Fibroblast of the conjunctiva (primary cell): ENCODE measurements at places on chromosomes 6 and 20.

DNA sequence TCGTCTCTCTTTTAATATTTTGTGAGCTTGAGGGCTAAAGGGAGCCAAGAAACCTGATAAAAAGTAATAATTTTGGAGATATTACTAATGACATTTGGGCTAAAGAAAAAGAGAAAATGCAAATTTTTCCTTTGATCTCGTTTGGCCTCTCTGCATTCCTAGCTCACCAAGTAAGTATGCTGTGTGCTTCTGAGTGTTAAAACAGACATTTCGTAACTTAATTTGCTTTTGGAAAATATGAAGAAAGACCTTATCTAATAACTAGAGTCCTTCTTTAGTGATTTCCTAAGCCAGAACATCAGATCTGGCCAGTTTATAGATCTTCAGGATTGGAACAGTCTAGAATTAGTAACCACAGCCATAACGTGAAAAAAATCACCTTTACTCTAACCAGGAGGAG is 872.9 kb upstream of the SLC35B3 start:
- no peak for DNase-seq

GRCh38 chr6:147508866-147509608 is 547 bp downstream of the SAMD5 start:
- DNase-seq = no peak

- DNase-seq = no peak
Measured at GRCh38 chr6:53293691-53294090, 55.1 kb downstream of the ELOVL5 start.

DNA sequence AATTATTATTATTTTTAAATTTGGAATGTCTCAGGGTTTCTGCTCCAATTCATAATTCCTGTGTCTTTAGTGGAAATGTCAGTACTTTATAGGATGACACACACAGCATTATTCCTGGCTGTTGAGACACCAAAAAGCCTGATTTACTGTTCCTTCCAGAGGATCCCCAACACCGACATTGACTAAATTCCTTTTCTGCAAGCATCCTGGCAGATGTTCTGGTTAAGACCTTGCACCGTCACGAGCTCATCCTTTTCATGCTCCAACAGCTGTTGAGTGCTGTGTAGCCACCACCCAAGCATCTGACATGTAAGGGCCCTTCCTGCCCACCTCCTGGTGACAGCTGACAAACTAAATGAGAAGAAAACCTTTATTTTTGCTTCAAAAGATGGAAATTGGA is 284.3 kb upstream of the SULF2 start:
- DNase-seq = no peak

- DNase-seq = no peak
Measured at GRCh38 chr6:84074988-84075781, 41.6 kb downstream of the MRAP2 start.

- no peak for DNase-seq
Measured at GRCh38 chr20:16569246-16570153, 3.7 kb downstream of the KIF16B start.

DNA sequence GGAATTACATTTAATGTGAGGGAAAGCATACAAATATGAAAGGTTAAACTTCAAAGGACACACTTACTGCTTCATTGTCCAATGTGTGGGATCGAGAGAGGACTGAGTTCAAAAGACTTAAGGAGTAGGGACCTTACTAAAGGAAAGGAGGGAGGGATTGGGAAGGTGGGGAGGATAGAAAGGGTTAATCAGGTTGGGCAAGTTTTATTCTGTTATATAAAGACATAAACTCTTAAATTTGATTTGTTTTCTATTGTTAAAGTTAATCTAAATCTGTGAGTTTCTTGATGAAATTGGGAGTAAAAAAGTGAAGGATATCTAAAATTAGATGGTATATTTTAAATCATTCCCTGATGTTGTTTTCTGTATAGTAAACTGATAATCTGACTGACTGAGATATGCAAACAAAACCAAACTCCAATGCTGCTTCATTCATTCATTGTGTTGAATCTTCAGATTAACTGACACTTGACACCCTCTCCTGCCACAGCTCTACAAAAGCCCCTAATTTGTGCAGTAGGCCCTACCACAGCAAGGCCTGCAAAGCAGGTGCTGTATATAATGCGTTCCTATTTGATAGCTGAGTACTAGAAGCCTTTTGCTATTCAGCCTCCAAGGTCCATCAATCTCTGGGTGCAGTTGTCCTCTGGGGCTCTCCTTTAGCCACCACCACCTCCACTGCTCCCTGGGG is 1.3 kb upstream of the UBE2J1 start:
- DNase-seq = no peak

- DNase-seq = no peak
Measured at GRCh38 chr20:57666106-57666833, 43.5 kb downstream of the PMEPA1 start.

GRCh38 chr6:72950114-72950860 is 275.0 kb downstream of the KHDC1L start:
- peak; percentile 73 for DNase-seq

DNA sequence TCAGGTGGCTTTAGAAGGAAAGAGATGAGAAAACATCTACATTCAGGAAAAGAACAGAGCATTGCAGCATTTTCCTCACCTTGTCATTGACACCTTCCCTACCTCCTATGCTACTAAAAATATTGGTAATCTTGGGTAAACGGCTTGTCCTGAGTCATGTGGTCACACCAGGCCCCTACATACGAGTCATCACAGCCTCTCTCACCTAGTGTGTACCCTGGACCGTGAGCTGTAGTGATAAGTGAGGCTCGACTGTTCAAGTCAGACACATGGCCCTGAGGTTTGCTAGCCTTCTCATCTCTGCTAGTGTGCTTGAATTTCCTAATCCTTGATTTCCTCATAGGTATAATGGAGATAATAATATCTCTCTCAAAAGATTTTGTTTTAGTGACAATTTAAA is 29.6 kb upstream of the TMEM244 start:
- no peak for DNase-seq

DNA sequence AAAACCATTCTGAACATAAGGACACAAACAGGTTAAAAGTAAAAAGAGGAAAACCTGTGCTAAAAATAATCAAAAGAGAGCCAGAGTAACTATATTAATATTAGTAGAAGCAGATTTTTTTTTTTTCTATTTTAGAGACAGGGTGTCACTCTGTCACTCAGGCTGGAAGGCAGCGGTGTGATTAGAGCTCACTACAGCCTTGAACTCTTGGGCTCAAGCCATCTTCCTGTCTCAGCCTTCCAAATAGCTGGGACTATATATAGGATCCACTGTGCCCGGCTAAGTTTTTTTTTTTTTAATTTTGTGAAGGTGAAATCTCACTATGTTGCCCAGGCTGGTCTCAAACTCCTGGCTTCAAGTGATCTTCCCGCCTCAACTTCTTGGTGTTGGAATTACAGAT is 33.4 kb upstream of the PLN start:
- DNase-seq = no peak

DNA sequence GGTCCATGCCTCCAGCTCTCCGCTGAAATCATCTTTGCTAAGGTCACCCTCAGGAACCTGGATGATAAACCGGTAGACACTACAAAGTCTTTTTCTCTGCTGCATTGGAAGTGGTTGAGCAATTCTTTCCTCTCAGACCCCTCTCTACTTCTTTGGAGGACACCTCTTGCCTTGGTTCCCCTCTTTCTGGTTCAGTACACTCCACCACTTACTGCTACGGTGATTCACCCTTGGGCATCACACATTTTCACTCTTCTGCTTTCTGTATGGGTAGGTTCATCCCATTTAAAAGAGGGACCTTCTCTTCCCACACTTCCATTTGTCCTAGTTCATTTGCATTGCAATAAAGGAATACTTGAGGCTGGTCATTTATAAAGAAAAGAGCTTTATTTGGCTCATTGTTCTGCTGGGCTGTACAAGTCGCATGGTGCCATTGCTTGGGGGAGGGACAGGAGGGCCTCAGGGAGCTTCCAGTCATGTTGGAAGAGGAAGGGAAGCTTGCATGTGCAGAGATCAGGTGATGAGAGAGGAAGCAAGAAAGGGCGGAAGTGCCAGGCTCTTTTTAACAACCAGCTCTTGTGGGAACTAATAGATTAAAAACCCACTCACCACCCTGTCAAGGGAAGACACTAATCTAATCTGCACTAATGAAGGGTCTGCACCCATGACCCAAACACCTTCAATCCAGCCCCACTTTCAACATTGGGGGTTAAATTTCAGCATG is 149.7 kb upstream of the TMEM170B start:
- no peak for DNase-seq

GRCh38 chr6:131001945-131002660 is 60.9 kb downstream of the EPB41L2 start:
- no peak for DNase-seq

DNA sequence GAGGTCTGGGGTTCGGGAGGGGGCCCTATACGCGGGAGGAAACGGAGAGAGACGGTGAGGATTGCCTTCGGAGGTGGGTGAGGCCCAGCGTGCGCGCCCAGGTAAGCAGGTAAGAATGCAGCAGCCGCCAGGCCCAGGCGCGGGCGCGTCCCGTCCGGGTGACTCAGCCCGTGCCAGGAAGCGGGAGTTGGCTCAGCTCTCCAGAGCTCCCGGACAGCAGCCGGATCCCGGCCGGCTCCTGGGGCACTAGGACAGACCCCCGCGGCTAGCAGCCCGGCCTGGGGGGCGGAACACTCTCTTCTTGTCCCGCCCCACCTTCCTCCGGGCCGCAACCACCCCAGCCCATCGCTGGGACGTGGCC is 1.5 kb upstream of the MDFI start:
- no peak for DNase-seq

DNA sequence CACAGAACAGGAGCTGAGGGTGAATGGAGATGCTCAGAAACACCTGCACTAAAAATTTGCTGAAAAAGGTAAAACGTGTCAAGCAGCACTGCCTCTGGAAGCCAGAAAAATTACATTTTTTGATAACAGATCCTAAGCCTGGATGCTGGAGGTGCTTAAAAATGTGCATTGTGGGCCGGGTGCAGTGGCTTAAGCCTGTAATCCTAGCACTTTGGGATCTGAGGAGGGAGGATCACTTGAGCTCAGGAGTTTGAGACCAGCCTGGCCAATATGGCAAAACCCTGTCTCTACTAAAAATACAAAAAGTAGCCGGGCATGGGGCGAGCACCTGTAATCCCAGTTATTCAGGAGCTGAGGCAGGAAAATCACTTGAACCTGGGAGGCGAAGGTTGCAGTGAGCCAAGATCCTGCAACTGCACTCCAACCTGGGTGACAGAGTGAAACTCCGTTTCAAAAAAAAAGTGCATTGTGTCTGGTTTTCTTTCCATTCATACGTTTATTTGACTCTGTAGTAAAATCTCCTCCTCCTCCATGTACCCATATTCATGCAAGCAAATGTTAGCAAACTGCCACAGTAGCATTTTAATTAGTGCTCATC is 587 bp upstream of the BTN3A1 start:
- no peak for DNase-seq

DNA sequence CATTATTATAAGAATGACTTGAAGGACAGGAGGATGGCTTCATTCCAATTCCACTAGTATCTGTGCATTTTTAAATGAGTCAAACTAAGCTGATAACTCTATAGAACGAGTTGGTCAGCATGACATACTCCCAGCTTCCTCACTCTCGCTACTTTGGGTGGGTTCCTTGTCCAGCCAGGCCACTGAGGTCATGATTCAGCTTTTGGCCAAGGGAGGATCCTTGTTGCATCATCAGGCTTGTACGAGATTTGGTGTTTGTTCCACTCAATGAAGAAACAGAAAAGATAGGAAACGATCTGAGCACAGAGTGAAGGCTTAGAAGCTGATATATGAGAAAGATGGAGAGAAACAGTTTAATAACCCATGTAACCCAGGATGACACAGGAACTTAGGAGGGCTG is 19.8 kb downstream of the NEDD9 start:
- peak; percentile 71 for DNase-seq

- no peak for DNase-seq
Measured at GRCh38 chr20:40675599-40676221, 13.3 kb downstream of the MAFB start.

DNA sequence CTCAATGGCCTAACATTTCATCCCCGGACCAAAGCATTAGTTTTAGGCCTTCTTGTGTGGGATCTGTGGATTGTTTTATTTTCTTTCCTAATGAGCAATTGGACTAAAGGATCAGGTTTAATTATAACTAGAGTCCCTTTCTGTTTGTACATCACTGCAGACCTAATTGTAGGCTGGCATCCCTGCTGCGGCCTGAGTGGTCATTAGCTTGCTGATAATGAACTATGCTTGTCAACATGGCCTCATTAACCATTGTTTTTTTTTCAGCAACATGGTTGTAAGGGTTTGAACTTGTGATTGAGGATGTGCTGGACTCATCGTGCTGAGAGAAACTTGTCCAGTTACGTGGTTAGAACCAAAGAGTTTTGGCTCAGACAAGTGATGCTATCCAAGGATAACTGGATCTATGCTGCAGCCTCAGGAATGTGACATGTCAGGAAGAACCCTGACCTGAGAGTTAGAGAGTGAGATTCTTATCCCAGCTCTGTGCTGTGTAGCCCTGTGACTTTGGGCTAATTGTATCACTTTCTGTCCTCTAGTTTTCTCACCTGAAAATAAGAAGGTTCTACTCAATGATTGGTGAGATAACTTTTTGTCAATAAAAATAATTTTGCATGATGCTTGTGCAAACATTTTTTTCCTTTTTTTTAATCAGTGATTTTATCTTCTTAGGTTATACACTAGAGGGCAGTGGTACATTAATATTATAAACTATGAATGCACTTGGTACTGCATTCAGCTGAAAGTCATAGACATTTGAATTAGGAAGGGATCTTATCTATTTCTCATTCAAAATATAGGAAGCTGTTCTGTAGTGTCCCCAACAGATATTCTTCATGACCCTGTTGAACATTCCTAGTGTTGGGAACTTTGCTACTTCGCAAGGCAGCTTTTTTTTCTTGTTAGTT is 140.9 kb downstream of the RNF144B start:
- DNase-seq = peak; percentile 5

DNA sequence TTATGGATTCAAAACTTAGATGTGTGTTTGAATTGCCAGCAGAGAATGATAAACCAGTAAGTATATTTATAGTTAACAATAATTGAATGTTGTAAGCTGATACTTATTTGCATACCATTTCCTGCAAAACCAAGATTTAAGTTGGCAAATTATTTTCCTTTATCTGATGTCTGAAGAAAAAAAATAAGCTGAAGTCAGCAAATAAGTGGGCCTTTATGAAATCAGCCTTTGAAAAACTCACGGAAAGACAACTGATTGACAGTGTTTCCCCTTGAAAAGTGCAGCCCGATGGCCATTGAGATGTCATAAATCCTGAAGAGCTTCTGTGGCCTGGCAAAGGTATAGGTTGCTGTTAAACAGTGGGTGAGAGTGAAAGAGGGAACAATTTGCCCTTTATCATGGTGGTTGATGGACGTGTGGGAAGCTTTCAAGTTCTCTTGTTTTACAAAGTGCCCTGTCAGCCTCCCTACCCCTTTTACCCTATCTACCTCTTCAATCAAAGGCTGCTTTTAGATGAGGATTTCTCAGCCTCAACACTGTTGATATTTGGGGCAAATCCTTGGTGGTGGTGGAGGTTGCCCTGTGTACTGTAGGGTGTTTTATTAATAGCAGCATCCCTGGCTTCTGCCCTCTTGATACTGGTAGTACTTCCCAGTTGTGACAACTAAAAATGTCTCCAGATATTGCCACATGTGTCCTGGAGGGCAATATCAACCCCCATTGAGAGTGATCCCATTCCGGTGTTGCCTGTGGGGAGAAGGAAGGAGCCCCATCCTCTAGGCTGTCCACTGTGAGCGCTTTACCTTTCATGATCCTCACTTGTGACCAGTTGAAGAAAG is 50.2 kb downstream of the VAPB start:
- DNase-seq = no peak
